ENCODE measurements at places on chromosomes 2 and 18.

DNA sequence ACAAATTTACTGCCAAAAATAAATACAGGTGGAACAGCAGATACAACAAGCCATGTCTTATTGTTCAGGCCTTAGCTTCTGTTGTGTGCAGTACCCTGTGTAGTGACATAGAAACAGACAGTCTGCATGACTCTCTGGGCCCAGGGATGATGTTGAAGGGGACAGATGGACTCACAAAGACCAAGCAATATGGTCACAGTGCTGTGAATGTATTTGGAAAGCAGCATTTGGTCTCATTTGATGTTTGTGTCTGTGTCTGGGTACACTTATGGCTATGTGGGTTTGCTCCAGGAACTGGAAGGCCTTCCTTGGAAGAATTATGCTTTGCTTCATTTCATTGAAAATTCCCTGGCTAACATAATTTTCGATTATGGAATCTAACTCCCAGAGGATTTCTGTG lies 158.5 kb downstream of the CDC42EP3 start:
- no peak for DNase-seq

DNA sequence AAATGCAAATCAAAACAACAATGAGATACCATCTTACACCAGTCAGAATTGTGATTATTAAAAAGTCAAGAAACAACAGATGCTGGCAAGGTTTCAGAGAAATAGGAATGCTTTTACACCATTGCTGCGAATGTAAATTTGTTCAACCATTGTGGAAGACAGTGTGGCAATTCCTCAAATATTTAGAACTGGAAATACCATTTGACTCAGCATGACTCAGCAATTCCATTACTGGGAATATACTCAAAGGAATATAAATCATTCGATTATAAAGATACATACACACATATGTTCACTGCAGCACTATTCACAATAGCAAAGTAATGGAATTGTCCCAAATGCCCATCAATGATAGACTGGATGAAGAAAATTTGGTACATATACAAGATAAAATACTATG lies 516.7 kb downstream of the ERBB4 start:
- no peak for DNase-seq

DNA sequence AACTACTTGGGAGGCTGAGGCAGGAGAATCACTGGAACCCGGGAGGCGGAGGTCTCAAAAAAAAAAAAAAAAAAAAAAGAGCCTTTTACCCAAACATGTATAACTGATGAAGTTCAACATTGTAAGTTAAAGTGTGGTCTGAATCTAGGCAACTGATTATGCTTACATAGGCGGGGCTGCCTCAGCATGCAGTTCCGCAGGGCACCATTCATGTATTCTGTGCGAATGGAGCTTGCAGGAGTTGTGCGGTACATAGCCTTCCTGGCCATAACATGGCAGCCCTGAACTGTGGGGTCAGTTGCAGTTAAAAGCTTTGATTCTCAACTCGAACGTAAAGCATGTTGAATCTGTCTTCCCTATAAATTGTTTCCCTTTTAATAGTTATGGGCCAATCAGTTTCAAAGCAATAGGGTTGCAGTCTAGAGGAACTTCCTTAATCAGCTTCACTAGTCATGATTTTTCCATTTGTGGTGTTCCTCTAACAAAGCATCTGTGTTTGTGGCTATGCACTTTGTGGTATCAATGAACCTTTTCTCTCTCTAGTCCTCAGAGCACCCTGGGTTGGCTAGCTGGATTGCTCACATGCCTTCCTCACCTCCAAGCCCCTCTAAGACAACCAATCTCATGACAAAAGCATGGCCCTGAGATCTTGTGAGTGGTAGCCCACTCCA lies 30.6 kb upstream of the CEP68 start:
- no peak for DNase-seq

DNA sequence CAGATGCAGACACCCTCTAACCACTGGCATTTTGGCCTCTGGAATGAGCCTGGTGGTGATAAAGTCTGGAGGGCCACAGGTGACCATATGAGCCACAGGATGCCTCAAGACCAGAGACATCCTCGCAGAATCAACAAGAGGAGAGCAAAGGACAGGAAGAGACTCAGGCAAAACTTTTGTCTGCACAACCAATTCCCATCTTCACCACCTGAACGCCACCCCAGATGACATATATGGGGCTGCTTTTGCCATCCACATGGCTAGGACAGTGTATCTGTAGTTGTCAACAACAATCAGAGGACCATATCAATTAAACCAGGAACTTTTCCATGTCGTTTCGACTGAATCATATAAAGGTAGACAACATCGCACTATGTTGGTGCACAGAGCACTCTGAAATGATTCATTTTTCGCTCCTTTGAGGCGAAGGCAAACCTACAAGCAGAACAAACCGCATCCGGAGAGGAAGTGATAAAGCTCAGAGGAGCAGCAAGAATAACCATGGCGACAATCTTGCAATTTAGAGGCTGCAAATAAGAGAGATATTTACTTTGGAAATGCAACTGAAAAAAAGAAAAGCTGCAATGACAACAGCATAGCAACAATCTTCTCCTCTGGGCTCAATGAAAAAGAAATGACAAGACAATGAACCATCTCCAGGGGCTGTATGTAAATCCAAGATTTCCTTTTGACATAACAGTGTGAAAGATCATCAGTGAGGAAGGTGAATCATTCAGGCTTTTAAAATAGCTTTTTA lies 204.5 kb downstream of the ARL4C start:
- no peak for DNase-seq

GRCh38 chr18:22387364-22387763 lies 30.4 kb downstream of the CTAGE1 start:
- no peak for DNase-seq

GRCh38 chr2:120840795-120841487 lies 105.3 kb downstream of the GLI2 start:
- no peak for DNase-seq

GRCh38 chr2:98487806-98488189 lies 43.1 kb downstream of the INPP4A start:
- DNase-seq = peak; percentile 36

DNA sequence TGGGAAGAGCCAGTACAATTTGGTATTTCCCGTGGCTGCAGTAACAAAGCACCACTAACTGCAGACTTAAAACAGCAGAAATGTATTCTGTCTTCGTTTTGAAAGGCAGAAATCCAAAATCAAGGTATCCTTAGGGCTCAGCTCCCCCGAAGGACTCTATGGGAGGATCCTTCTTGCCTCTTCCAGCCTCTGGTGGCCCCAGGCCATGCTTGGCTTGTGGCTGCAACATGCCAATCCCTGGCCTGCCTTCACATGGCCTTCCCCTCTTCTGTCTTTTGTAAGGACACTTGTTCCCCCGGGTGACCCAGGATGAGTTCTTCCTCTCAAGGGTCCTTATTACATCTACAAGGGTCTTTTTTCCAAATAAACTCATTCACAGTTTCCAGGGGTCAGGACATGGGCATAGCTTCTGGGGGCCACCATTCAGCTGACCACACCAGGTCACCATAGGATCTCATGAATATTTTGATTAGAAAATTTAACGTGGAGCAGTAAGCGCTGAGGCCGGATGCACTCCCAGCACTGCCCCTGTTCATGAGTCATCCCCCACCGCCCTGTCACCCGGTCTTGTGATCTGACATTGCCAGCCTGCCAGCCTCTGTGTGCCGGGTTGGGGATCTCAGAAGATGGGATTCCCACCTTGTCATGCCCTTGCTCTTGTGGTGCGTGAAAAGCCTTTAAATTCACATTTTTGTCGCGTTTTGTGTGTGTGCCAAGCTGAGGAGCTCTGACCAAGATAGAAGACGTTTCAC lies 61.2 kb upstream of the B3GNT7 start:
- DNase-seq = no peak

GRCh38 chr2:53753041-53753440 lies 14.6 kb upstream of the CHAC2 start:
- DNase-seq = no peak

DNA sequence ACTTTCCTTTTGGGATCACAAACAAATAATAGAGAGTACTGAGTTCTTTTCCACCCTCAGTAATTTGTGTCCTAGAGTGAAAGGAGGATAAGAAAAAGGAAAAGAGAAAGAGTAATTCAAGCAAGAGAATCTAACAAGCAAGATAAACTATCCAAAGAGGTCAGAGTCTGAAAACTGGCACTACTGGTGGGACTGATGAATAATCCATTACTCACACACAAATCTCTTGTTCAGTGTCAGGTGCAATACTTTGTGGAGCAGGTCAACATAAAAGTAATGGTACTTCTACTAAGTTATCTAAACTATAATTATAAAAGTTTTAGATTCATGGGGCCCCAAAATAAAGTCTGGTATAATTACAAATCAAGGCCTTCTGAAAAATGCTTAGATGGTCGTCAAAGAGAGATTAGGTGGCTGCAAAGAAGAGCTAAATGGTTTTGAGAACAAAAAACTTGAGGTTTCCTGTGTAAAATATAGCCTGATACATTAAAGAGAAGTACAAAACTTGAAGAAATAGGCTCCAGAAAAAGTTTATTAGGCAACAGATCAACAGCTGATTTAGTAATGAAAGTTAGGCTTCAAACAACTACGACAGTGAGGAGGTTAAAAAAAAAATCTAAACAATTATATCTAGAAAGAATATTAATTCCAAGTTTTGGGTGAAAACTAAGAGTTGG lies 109.4 kb downstream of the BAZ2B start:
- no peak for DNase-seq

DNA sequence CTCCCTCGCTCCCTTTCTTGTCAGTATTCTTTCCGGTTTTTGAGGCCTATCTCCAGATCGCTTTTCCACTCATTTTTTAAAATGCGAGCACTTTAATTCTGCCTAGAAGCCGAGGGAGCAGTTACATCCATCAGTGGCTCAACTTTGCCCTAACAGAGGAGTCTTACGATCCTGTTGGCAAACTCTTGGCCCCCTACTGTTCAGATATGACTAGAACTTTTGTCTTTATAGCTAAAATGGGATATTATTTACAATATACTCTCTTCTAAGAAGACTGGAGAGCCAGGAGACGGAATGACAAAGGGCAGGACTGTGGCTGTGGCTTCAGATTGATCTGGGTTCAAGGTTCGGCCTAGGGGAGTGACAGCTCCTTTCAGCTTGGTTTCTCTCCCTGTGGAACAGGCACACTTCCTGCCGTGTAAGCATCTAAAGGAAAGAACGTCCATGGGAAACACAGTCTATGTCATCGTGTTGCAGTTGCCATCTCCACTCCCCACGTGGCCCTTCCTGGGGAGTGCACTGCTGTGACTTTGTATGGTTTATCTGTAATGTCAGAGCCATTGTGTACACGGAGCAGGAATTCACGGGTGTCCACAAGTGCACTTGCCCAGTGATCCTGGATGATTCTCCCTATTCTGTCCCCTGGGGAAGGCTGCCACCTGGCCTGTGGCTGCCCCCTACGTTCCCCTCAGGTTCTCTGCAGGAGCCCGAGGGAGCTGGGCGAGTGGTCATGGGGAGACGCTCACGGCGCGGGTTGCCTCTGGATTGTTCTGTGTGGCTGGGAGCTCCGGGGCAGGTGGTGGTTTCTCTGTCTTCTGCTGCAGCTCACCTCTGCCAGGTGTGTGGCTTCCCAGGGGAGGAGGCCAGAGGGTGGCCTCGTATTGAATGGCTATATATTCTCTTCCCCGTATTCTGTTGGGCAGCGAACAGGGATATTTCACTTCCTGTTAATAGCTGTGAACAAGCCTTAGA lies 222.0 kb downstream of the LDLRAD4 start:
- no peak for DNase-seq

GRCh38 chr2:75182606-75183005 lies 16.7 kb downstream of the TACR1 start:
- DNase-seq = no peak

DNA sequence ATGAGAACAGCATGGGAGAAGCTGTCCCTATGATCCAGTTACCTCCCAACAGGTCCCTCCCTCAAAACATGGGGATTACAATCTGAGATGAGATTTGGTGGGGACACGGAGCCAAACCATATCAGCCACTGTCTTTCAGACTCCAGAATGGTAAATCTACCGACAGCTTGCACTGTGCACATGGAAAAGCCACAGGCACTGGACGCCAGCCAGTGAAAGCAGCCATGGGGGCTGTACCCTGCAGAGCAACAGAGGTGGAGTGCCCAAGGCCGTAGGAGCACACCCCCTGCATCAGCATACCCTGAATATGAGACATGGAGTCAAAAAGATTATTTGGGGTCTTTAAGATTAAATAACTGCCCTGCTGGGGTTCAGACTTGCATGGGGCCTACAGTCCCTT lies 218.4 kb downstream of the PDE1A start:
- no peak for DNase-seq

- DNase-seq = no peak
These were observed 150.2 kb downstream of the FSHR start for GRCh38 chr2:49004036-49004626.

GRCh38 chr2:33134791-33135560 lies 188.2 kb downstream of the LTBP1 start:
- no peak for DNase-seq

DNA sequence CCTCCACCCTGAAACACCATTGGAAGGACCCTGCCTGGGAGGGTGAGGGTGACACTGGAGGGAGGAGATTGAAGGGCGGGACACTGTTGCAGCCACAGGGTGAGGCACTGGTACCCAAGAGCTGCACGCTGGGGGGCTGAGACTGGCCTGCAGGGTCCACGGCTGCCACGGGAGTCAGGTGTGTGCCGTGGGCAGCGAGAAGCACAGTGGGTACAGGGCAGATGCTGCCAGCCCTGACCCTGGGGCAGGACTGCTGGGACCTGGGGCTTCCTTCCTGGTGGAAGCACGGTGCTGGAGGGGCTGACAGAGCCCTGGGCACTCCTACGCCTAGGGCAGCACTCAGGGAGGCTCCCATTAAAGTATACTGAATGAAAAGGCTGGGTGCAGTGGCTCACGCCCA lies 16.6 kb downstream of the CYS1 start:
- no peak for DNase-seq

DNA sequence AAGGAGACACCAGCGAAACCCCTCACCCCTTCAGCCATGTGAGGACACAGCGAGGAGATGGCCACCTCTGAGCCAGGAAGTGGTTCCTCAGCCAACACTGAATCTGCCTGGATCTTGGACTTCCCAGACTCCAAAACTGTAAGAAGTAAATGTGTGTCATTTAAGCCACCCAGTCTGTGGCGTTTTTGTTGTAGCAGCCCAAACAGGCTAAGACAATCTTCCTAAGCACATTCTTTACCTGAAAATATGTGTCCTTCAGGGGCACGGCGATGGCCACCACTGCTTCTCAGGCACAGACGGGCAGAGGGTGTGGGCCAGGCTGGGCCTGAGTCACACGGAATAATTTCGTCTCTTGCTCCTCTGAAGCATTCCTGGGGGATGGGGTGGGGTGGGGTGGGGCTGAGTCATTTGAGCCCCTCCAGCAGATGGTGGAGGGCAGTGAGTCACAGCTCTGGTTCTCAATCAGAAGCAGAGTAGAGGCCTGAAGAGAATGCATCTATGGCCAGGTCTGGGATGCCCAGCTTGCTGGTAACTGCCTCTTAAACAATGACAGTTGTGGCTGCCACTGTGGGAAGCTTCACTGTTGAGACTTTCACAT lies 142.4 kb downstream of the CAPN13 start:
- no peak for DNase-seq

DNA sequence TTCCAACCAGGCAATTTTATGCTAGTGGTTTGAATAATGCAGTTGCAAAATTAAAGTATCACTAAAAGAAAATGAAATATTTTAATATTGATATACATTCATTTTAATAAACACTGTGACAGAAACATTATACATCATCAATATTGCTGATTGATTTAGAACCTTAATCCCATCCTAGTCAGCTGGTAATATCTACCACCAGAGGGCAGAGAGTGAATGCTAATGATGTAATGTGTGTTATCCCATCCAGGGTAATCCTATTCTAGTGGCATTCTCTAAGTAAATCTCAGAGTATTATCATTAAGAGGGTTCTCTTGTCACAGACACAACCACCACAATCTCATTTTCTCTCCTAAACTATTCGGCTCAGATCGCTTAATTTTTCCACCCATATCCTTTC lies 477.4 kb downstream of the CPS1 start:
- no peak for DNase-seq

Data from hematopoietic multipotent progenitor cell treated with erythropoietin and hydrocortisone succinate and interleukin-3 and kit ligand, for 15 days (in vitro differentiated cells).